ENCODE measurements at places on chromosomes 5 and 9. TPM values are rescaled to one million over a fixed set of nuclear protein-coding genes. Genes with fewer than 3 reads are reported as not detected.

GRCh38 chr5:139903795-139904565 is 108.4 kb downstream of the PSD2 start:
- no peak for DNase-seq

GRCh38 chr9:106025453-106025852 is 331.1 kb downstream of the TMEM38B start:
- DNase-seq, result no peak

DNA sequence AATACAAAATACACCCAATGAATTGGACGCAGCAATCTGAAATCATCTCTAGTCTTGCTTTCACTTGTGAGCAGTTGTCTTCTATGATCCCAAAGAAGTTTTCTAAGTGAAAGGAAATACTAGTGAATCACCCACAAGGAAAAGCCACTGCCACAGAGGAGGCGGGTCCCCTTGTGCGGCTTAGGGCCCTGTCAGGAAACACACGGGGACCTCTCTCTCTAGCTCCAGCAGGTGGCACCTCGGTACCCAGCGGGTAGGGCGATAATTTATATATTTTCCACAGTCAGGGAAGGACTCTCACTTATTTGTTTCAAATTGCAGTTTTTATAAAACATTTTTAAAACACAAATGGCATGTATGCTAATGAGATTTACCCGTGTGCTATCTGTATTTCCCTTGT is 417.1 kb downstream of the KDM4C start:
- DNase-seq, result no peak

GRCh38 chr9:37410969-37411785 is 11.3 kb upstream of the GRHPR start:
- DNase-seq, result no peak

- no peak for DNase-seq
Observed at GRCh38 chr9:1960342-1961042, 54.7 kb upstream of the SMARCA2 start.

- DNase-seq, result no peak
Observed at GRCh38 chr9:75382126-75382525, 293.8 kb downstream of the OSTF1 start.

DNA sequence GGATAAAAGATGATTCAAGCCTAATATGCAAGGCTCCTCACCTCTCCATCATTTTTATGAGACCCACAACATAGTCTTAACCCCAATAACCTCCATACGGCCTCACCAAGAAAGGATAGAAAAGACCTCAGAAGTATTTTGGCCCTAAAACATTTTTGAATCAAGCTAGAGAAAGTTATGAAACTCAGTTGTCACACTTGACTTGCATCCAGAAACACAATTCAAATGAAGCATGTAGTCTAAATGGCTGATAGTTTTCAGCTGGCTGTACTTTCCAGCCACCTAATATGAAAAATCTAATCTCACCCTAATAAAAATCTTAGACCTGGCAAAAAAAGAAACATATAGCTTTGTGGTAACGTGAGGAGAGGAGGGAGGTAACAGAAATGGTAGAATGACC is 116.1 kb downstream of the ARL15 start:
- DNase-seq, result no peak

GRCh38 chr9:126569036-126569435 is 44.7 kb upstream of the LMX1B start:
- DNase-seq, result no peak

GRCh38 chr5:68122439-68123328 is 92.9 kb upstream of the PIK3R1 start:
- DNase-seq, result no peak

CDH9 gene
- total RNA-seq, result not detected

SLC2A6 gene
- total RNA-seq, result 5.2 TPM

FOXD4L4 gene
- 0.27 TPM for total RNA-seq

DNA sequence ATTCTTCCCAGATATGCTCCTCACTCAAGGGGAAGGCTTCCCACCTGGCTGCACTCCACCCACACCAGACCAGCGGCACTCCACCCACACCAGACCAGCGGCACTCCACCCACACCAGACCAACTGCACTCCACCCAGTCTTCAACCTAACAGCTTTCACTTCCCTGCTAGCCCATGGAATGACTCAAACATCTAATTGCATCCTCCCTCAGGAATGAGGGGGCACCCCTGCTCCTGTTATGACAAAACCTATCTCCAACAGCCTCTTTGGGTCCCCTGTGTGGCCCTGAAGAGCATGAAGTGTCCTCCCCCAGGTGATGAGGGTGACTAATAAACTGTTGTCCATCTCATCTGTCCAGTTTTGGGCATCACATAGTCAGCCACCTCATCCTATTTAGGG is 556.6 kb upstream of the TUSC1 start:
- DNase-seq, result no peak

- no peak for DNase-seq
Observed at GRCh38 chr5:109329333-109330237, 80.2 kb downstream of the PJA2 start.

- DNase-seq, result no peak
Observed at GRCh38 chr5:135219868-135220267, 179.2 kb downstream of the MACROH2A1 start.

- no peak for DNase-seq
Observed at GRCh38 chr5:98904780-98905179, 24.0 kb downstream of the CHD1 start.

DNA sequence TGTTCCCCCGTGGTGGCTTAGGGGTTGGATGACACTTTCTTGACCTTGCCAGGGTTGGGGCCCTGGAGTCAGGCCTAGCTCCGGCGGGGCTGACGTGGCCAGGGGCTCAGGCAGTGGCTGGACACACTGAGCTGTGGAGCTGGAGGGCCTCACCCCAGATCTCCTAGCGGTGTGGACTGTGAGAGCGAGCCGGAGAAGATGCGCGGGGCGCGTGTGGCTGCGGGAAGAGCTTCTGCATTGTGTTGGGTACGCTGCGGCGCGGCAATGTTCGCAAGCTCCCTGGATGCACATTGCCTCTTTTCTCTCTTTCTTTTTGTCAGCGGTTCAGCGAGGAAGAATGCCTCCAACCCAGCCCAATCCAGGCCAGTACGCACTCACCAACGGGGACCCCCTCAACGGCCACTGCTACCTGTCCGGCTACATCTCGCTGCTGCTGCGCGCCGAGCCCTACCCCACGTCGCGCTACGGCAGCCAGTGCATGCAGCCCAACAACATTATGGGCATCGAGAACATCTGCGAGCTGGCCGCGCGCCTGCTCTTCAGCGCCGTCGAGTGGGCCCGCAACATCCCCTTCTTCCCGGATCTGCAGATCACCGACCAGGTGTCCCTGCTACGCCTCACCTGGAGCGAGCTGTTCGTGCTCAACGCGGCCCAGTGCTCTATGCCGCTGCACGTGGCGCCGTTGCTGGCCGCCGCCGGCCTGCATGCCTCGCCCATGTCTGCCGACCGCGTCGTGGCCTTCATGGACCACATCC is 4.8 kb downstream of the NR2F1 start:
- no peak for DNase-seq

DNA sequence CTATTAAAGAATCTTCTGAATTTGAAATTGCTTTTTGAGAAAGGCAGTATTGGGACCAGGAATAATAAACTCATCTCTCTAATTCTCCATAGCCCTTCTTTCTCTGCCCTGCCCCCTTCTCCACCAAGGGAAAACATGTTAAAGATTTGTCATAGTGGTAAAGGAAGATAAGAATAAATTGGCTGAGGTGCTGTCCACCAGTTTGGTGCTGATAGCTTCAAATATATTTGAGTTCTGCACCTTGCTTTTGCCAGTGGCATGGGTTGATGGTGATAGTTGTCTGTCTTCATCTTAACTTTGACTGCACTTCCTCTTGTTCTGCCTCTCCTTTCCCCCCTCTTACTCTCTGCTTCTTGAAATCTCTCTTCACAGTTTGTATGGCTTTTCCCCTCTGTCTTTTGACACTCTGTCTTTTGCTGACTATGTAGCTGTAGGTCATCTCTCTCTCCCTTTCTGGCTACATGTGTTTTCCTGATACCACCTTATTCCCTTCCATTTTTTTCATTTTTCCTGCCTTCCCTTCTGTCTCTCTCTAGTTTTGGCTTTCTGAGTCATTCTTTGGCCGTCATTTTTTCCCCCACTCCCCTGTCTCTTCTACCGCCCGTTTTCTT is 56.6 kb downstream of the NDUFS4 start:
- DNase-seq, result no peak

PLAC8L1 gene
- total RNA-seq, result not detected

CDC20B gene
- total RNA-seq, result 0.11 TPM

SLC34A3 gene
- total RNA-seq, result not detected

CFAP90 gene
- total RNA-seq, result not detected

GRCh38 chr5:79590396-79590999 is 21.7 kb upstream of the TENT2 start:
- no peak for DNase-seq

- no peak for DNase-seq
Observed at GRCh38 chr9:116482740-116483139, 204.4 kb upstream of the TRIM32 start.

DNA sequence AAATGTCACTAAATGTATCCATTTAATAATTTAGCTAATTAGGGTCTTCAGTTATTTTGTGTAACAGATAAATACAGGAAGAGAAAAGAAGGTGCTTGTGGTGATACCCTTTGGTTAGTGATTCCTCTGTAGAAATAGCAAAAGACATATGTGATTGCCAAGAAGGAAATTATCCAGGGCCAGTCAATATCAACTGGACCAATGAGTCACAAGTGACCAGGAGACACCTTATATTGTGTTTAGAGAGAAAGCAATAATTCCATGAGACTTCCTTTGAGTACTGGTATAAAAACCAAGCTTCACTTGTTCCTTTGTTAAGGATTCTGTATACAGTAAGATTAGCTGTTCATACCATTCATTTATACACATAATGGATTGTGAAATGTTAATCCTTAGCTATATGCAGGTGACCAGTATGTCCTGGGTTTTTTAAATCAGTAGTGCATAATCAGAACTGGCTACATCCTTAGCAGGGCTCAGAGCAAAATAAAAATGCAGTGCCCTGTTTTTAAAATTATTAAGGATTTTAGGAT is 11.7 kb upstream of the F2R start:
- no peak for DNase-seq

Data from activated T-cell treated with anti-CD3 and anti-CD28 coated beads, Interleukin-2, amount 50 U/mL, for 4 hours (primary cell).